ENCODE measurements at places on chromosomes 1 and 21.

DNA sequence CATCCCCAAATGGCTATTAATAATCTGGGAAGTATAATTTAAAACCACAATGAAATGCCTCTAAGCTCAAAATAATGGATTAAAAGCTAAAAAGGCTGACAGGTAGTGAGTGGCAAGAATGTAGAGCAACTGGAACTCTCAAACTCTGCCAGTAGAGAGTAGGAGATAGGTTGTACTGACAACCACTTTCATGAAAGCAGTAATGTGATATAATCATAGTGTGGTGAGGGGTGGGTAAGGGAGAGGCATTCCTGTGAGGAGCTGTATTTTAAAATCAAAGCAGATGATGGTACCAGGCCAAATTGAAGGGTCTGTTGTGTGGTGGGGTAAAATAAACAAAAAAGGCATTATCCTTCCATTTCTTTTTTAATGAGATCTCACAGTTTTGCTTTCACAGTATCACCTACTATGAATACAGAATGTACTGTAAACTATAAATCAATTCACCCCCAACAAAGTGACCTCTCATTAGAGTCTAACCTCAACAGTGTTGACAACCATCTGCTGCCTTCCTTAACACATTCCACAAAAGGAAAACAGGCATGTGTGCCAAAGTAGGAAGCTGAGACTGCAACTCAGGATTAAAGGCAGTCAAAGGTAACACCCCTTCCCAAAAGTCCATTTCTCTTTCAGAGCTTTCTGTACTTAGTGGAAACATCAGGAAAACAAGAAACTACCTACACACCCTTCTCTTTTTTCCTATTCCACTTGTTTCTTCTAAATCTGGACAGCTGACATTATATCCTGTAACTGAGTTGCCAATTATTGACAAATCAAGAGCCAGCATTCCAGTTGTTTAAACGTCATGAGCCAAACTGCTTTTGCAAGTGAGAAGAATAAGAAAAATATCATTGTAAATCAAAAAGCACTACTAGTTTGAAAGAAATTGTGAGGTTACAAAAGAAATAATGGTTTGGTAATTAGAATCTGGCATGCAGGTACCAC is 130.8 kb downstream of the FAF1 start:
- peak; percentile 82 for DNase-seq

GRCh38 chr1:111565968-111566367 is 53.6 kb upstream of the RAP1A start:
- DNase-seq, result no peak

GRCh38 chr1:22163564-22163963 is 20.7 kb upstream of the WNT4 start:
- DNase-seq, result no peak

DNA sequence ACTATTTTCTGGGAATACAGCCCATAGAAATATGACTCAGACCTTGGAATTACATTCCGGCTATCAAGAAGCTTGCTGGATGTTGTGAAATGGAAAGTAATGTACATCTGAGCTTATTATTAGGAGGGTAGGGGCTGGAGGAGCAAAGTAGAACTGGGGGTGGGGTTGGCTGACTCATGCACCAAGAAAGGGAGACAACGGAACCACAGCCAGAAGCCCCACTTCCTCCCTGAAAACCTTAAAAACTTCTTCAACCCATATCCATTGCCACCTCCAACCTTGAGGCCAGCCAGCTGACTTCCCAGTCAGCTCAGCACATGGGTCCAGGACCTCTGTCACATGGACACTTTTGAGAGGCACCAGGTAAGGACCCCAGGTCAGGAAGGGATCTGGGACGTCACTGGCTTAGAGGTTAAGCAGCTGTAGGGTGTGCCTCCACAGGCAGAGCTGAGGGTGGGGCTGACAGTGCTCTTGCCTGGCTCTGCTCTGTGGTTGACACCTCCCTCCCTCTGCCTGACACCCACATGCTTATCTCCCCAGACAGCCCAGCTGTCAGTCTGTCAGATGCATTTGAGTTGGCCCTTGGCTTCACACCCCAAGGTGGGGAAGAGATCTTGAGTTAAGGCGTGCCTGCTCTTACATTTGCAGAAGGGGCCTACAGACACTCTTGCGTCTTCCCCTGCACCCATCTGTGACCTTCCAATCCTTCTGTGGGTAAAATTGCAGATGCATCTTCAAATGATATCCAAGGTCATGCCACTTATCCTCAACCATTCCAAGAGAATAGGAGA is 5.7 kb upstream of the ZNF683 start:
- DNase-seq, result peak; percentile 65

GRCh38 chr1:187294421-187295201 is 465.9 kb downstream of the PLA2G4A start:
- DNase-seq, result no peak

GRCh38 chr1:12088607-12089006 is 25.5 kb downstream of the TNFRSF8 start:
- DNase-seq, result no peak

- DNase-seq, result peak; percentile 68
Measured at GRCh38 chr1:10510520-10511493, 36.1 kb downstream of the PEX14 start.

DNA sequence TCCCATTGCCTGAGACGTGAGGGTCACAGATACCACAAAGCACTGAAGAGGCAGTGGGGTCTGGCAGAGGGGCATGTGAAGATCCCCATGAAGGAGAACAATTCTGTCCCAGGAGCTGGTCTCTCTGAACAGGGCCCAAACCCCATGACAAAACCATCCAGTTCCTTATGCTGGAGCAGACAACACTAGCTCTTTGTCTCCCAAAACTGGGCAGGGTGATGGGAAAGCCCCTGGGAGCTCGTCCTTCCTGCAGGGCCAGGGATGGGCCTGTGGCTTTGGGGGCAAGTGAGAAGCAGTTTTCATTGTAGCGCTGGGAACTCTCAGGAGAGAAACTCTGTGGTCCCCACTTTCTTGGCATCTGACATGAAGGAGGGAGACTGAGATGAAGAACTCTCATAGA is 8.8 kb downstream of the ETV3L start:
- DNase-seq, result no peak

GRCh38 chr21:26847921-26848320 is 2.7 kb upstream of the ADAMTS1 start:
- DNase-seq, result no peak

GRCh38 chr1:151054971-151055547 is 4.4 kb downstream of the CDC42SE1 start:
- no peak for DNase-seq

- no peak for DNase-seq
Measured at GRCh38 chr1:211037095-211037494, 96.9 kb downstream of the KCNH1 start.

- DNase-seq, result no peak
Measured at GRCh38 chr1:28815533-28816185, 3.7 kb downstream of the OPRD1 start.

- no peak for DNase-seq
Measured at GRCh38 chr1:144551107-144551542, 41.6 kb upstream of the PPIAL4F start.

DNA sequence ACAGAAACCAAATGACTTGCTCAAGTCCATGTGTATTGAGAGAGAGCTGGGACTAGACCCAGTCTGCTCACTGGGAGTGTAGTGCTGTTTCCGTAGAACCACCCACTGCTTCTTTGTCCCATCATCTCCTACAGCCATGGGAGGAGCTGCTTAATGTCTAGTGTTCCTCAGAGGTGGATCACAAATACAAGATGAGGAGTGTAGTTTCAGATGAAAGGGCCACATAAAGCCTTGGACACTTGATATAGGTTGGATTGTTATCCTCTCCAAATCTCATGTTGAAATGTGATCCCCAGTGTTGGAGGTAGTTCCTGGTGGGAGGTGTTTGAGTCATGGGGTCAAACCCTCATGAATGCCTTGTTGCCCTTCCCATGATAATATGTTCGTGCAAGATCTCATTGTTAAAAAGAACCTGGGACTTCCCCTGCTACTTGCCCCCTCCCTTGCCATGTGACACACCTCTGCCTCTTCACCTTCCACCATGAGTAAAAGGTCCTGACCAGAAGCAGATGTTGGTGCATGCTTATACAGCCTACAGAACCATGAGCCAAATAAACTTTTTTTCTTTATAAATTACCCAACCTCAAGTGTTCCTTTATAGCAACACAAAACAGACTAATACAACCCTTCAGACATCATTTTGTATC is 127.5 kb upstream of the DNAH14 start:
- DNase-seq, result no peak

- DNase-seq, result no peak
Measured at GRCh38 chr1:240682166-240682858, 70.4 kb upstream of the GREM2 start.

DNA sequence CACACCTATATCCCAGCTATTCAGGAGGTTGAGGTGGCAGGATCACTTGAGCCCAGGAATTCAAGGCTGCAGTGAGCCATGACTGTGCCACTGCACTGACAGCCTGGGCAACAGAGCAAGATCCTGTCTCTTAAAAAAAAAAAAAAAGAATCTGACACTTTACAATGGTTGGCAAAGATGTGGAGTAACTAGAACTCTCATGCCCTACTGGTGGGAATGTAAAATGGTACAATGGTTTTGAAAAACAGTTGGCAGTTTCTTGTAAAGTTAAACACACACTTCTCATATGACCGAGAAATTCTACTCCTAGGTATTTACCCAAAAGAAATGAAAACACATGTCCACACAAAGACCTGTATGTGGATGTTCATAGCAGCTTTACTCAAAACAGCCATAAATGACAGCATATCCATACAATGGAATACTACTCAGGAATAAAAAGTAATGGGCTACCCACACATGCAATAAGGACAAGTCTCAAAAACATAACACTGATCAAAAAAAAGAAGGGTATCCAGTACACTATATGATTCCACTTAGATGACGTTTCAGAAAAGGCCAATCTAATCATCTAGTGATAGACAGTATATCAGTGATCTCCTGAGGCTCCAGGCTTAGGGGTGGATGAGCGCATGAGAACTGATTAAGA is 58.1 kb downstream of the HLCS start:
- no peak for DNase-seq

GRCh38 chr1:77627978-77628570 is 54.4 kb downstream of the ZZZ3 start:
- DNase-seq, result no peak

- no peak for DNase-seq
Measured at GRCh38 chr1:152007047-152007446, 13.4 kb upstream of the S100A10 start.

DNA sequence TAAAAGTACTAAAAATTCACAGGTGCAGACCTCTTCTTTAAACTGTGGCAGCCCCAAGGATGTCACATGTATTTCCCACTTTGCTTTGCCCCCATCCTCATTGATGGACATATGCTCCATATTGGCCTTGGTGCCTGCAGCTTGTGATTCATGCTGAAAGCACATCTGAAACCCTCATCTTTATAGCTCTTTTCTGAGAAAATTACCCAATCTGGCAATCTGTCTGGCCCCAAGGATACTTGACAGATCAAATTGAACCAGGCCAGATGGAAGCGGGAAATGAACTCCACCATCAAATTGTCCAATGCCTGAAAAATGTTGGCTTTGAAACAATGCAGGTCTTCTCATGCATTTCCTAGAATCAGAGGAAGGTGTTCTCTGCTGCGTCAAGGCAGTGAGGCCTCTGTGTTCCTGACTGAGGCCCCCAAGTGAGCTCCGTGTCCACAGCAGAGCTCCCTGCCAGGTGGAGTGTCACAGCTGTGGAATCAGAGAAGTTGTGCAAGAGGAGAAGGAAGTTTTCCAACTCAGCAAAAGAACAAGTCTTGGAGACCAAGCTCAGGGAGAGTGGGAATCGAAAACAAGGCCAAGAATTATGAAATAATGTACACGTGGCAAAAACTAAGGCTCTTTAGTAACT is 323.7 kb downstream of the PLPP3 start:
- DNase-seq, result no peak

- peak; percentile 93 for DNase-seq
Measured at GRCh38 chr1:56411484-56412180, 167.7 kb downstream of the PLPP3 start.

DNA sequence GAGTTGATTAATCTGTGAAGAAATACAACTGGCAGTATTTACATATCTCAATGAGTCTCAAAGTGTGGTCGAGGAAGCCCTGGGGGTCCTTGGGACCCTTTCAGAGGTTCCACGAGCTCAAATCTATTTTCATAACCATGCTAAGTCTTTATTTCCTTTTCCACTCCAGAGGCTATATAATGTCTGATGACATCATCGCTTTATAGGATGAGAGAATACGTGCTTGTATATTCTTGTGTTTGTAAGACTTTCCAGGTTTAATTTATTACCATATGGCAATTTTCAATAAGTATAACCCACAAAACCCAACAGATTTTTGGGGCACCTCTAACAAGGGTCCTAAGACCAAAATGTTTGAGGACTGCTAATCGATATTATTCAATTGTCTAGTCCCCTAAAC is 1.4 kb upstream of the SLC19A2 start:
- no peak for DNase-seq

DNA sequence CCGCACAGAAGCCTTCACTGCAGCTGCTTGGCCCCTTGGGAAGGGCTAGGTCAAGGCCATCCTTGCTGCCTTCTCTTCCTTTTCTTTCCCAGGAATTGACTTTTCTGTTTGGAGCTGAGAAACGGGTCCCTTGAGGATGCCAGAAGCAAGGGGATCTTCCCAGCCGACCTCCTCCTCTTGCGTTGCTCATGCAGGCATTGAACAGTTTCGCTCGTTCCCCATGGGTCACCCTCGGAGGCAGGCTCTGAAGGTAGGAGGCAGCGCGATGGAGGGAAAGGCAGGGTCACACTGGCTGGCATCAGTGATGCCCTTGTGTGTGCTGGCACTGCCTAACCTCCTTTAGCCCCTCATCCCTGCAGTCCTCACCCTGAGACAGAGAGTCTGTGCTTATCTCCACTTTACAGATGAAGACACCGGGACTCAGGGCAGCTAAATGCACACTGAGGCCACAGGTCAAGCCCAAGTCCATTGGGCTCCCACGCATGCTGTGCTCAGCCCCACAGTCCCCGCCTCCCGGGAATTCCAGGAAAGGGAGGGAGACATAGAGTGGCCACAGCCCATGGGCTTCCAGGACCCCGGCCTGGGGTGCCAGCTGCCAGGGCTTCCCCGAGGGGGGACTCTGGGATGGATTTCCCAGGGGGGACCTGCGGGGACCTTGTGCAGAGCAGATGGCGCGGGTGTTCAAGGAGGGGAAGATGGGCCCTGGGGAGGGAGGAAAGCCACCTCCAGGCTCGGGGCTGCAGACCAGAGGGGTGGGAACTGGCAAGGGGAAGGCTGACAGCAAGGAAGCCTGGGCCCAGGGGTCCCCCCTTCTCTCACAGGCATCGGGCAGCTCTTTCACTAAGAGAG is 90.2 kb downstream of the SPSB1 start:
- DNase-seq, result no peak

DNA sequence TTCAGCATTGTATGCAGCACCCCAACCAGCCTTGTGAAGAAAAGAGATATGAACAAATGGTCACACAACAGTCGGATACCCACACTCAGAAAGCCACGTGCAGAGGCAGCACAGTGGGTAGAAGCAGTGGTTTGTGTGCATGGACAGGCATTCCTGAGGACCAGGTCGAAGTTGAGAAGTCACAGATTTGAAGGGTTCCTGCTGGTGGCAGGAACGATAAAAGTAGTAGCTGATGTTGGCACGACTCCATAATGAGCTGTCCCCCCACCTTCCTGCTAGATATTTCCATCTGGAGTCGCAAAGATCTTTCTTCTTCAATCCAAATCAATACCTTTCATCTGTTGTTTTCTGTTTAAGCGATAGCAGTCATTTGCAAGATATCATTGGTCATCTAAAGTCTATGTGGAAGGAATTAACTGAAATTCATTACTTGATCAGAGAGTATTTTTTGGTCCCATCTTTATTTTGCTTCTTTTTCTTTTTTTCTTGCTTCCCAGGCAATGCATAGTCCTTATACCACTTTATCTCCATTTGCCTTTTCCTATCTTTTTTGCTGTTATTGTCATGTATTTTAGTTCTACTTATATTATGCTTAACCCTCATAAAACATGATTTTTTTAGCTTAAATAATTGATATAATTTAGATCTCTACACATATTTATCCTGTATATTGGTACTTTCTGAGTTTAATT is 176.4 kb downstream of the DHRS3 start:
- DNase-seq, result no peak
